T-cell (primary cell): ENCODE measurements at places on chromosomes 4 and X. TPM values are rescaled to one million over a fixed set of nuclear protein-coding genes. Genes with fewer than 3 reads are reported as not detected.
A peak's percentile ranks its signal among the peaks of the same experiment; 100 is the strongest.

- H3K4me3 ChIP-seq = no peak overlapping the region
- no peaks in the 10 kb centered on the region for H3K27me3 ChIP-seq
- H3K27ac ChIP-seq = no peak overlapping the region
These were observed 50.1 kb downstream of the DHRSX start for GRCh38 chrX:2450681-2451080.

Gene MAGEB2
- not detected for total RNA-seq

DNA sequence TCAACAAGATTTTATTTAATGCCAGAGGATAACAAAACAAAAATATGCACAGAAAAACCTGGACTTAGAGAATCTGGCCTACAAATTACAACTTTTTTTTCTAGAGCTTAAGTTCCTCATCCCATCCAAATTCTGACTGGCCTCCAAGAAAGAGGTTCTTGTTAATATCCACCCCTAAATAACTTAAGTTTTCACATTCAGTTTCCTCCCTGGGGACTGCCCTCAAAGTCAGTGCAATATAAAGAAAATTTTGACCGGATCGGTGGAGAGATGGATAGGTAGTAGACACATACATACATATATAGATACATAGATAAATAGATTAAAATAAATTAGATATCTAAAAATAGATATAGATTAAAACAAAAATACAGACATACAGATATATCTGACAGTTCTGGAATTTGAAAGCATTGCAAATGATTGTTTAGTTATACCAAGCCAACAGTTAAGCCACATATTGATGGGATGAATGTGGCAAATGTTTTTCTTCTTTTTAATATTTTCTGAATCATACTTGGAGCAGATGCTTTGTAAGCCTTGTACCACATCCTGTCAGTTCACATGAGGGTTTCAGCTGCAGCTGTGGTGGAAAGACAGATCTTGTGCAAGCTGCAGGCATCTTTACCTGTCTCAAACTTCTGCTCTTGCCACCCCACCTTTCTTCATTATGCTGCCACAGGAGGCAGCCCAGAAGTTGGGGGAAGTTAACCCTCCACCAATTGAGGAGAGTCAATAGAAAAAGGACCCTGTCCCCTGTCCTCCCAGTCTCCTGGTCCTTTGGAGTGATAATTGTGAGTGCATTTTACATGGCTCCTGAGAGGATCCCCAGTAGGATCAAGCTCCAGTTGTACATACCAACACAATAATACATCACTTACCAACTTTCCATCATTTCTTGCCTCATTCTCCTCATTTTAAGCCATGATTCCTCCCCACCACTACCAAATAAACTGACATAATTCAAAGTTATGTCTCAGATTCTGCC, 58.5 kb upstream of the PRDM8 start:
- peak; percentile 66 for DNase-seq
- no peak overlapping the region for H3K4me3 ChIP-seq
- no peaks in the 10 kb centered on the region for H3K27me3 ChIP-seq
- H3K27ac ChIP-seq = peak overlapping the region; percentile 76
- H3K4me1 ChIP-seq = peaks cover 24% of the 10 kb centered on the region

- no peak overlapping the region for H3K4me3 ChIP-seq
- peaks cover 2% of the 10 kb centered on the region for H3K27me3 ChIP-seq
- no peaks in the 10 kb centered on the region for H3K4me1 ChIP-seq
- no peak for DNase-seq
These were observed 176.2 kb downstream of the CBR4 start for GRCh38 chr4:168833881-168834280.
